ENCODE measurements at places on chromosomes 2 and 18.

- no peak for DNase-seq
Observed at GRCh38 chr2:64491426-64491825, 32.7 kb upstream of the AFTPH start.

DNA sequence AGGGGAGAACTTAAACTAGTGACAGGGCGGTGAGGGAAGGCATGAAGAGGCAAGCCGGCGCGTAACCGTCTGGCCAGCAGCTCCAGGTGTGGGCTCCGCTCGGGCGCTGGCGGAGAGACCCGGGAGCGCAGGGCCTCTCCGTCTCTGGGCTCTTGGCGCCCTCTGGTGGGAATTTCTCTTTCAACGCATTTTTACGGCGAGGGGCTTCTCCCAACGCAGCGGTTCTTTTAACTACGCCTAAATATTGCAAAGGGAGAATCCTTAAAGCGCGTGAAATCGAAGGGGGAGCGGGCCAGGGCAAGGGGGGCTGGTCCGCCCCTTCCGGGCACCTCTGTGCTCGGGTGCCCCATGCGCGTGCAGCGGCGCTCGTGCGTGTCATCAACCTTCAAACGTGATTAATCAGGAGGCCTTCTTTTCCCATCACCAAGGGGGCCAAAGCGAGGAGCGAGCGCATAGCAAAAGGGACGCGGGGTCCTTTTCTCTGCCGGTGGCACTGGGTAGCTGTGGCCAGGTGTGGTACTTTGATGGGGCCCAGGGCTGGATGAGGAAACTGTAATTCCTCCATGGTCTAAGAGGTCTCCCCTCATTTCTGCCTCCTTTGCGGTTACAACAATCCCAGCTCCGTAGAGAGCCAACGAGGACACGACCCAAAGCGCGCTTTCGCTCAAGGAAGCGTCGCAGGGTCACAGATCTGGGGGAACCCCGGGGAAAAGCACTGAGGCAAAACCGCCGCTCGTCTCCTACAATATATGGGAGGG, 762 bp upstream of the GAD1 start:
- peak; percentile 96 for DNase-seq

- DNase-seq = no peak
Observed at GRCh38 chr18:79260023-79260422, 135.7 kb upstream of the NFATC1 start.

- no peak for DNase-seq
Observed at GRCh38 chr2:40434731-40435271, 17.1 kb downstream of the SLC8A1 start.

DNA sequence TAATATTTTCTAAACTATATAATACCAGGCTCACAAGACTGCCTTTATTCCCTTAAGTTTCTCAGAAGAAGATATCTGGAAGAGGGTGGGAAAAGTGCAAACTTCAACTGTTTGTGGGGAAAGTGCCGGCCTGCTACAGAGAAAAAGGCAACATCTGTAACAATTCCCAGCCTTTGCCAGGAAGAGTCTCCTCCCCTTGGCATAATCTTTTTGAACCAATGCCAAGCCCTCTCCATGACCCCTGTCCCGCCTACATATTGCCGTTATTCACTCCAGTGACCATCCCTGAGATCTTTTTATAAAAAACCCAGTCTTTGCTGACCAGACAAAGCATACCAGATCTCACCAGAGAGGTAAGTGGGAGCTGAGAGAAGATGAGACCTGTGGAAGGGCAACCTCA, at the start of gene REG3G:
REG3G (plus strand) TSS at position 282 of the 400 bp plus-strand sequence. CDS start 392 bp downstream, outside the sequence.
- DNase-seq = no peak

DNA sequence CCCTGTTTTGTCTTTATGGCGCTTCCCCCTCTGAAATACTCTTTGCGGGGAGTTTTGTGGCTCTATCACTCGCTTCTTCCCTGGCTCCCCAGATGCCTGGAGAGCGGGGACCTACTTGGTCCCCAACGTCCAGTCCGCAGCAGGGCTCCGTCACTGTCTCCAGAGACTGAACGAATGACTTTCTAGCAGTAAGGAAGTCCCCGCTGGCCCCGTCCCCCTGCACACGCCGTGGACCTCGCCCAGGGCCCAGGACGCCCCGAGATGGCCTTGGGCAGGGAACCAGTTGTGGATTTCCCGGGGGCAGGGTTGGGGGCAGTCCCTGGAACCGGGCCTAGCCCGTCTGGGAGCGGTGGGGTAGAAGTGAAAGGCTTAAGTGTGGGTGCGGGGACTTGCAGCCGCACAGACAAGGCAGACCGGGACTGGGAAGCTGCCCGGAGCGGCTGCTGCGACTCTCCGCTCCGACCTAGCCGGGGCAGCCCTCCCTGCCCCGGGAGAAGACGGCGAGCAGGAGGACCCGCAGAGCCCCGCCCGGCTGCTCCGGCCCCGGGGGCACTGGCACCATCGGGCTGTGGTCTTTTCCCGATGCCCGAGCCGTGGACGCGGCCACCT, 821 bp upstream of the EPHA4 start:
- peak; percentile 41 for DNase-seq

GRCh38 chr2:101986376-101986775, 5.4 kb upstream of the IL1R2 start:
- no peak for DNase-seq

DNA sequence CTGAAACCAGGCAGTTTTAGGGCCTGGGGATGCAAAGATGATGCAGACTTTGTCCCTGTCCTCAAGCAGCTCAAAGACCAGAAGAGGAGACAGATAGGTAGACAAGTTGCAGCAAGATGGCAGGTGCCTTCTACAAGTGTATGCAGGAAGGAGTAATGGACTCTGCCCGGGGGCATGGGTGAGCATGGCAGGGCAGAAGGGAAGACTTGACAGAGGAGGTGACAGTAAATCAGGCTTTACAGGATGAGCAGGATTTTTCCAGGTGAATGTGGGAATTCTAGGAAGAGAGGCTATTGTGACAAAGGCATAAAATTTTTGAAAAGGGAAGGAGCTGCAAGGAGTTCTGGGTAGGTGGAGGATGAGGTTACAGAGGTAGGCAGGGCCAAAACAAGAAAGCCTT, 4.7 kb downstream of the EFEMP1 start:
- no peak for DNase-seq
